ENCODE measurements at places on chromosomes 2 and 18.

DNA sequence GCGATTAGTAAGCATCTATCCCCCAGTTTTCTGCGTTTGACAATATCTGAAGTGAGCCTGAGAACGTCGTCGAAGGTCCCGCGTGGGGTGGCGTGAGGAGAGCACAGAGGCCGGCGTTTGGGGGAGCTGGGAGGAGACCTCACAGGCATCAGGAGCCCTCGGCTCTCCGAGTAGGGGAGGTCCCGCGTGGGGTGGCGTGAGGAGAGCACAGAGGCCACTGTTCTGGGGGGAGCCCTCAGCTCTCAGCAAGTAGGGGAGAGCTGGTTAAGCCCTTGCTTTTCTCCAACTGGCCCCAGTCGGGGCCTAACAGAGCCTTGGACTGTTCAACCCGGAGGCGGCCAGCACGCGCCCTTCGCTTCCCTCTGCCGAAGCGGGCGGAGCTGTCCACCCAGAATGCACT is 134.3 kb downstream of the NFATC1 start:
- DNase-seq = no peak

DNA sequence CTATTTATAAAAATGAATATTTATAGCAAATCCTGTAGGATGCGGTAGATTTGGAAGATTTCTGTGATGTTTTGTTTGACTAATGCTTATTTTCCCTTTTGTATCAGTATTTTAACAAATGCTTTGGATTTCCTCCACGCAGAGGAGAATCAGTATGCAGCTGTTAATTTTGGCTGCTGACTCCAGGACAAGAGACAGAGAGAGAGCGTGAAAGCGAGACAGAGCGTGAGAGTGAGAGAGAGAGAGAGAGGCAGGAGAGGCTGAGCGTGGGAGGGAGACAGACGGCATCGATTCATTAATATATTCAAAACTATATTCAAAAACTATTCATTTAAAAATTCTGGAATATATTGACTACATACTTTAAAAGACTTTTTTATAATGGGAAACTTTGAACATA is 62.5 kb downstream of the RRM2 start:
- DNase-seq = no peak

DNA sequence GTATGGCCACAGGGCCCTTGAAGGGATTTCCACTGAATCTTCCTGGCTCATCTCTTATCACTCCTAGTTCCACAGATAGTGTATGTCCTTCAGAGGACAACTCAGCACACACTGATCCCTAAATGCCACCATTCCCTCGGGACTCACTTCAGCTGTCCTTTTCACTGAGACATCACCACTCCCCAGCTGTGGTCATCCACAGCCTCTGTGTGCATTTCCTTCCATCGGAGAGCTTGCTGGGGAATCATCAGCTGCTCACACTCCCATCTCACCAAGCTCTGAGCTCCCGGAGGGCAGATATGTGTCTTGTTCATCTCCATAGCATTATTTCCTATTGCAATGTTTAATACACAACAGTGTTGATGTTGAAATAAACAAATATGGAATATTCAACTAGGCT is 759.5 kb downstream of the RNF144A start:
- no peak for DNase-seq

- no peak for DNase-seq
These were observed 57.7 kb upstream of the HPCAL1 start for GRCh38 chr2:10245021-10245420.

GRCh38 chr18:6589923-6590322 is 139.6 kb upstream of the ARHGAP28 start:
- DNase-seq = no peak

GRCh38 chr2:102950371-102950946 is 188.6 kb downstream of the TMEM182 start:
- DNase-seq = no peak

DNA sequence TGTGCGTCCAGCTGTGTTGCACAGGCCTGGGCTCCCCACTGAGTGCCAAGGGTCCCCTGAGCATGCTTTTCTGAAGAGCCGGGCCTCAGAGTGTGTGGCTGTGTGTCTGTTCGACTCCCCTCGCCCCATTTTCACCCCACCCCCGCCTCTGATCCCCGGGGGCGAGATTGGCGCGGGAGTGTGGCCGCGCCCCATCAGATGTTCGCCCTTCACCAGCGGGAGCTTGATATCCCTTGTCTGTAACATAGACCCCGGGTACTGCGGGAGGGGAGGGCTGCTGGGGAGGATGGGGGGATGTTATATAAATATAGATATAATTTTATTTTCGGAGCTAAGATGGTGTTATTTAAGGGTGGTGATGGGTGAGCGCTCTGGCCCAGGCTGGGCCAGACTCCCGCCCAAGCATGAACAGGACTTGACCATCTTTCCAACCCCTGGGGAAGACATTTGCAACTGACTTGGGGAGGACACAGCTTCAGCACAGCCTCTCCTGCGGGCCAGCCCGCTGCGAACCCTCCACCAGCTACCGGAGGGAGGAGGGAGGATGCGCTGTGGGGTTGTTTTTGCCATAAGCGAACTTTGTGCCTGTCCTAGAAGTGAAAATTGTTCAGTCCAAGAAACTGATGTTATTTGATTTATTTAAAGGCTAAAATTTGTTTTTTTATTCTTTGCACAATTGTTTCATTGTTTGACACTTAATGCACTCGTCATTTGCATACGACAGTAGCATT is 1.5 kb downstream of the RHOB start:
- no peak for DNase-seq

- DNase-seq = no peak
These were observed 59.9 kb downstream of the XRCC5 start for GRCh38 chr2:216169087-216169486.

- DNase-seq = no peak
These were observed 58.1 kb downstream of the NCKAP1 start for GRCh38 chr2:182980115-182980514.

GRCh38 chr2:99598441-99598840 is 108.6 kb upstream of the REV1 start:
- no peak for DNase-seq

- peak; percentile 44 for DNase-seq
These were observed 860.6 kb upstream of the ZEB2 start for GRCh38 chr2:145380436-145381017.

DNA sequence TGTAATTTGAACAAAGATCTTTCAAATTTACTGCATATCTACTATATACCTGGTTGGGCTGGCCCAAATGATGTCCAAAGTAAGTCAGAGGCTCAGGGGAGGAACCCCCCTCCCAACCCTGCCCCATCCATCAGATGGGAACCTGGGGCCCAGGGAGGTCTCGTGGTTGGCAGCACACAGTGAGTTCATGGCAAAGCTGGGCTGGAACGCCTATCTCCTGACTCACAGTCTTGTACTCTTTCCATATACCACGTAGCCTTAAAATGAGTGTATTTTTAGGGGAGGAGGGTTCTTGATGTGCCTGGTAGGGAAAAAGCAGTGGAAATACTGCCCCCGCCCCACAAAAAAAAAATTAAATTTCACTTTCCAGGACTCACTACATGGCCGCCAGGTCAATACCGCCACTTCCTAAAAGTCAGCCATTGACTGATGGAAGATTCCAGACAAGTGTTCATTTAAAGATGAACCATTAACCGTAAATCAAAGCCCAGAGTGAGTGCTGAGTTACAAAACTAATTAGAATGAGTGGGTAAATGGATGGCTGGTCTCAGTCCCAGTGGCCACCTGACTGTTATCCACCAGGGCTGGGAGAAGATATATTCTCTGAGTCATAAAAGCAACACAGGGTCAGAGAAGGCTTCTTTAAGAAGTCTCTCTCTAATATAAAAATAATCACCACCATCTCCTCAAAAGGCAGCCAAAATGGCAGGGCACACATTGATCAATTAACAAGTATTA is 80.5 kb downstream of the ZBTB7C start:
- DNase-seq = no peak

DNA sequence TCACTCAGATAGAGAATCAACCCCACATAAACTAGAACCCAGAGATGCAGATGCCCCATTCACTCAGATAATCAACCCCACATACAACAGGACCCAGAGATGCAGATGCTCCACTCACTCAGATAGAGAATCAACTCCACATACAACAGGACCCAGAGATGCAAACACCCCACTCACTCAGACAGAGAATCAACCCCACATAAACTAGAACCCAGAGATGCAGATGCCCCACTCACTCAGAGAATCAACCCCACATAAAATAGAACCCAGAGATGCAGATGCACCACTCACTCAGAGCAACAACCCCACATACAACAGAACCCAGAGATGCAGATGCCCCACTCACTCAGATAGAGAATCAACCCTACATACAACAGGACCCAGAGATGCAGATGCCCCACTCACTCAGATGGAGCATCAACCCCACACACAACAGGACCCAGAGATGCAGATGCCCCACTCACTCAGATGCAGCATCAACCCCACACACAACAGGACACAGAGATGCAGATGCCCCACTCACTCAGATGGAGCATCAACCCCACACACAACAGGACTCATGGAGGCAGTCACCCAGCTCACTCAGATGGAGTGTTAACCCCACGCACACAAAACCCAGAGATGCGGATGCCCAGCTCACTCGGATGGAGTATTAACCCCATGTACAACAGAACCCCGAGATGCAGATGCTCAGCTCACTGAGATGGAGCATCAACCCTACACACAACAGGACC is 11.7 kb downstream of the TMEM18 start:
- no peak for DNase-seq

GRCh38 chr2:46914578-46915230 is 902 bp downstream of the MCFD2 start:
- DNase-seq = no peak

DNA sequence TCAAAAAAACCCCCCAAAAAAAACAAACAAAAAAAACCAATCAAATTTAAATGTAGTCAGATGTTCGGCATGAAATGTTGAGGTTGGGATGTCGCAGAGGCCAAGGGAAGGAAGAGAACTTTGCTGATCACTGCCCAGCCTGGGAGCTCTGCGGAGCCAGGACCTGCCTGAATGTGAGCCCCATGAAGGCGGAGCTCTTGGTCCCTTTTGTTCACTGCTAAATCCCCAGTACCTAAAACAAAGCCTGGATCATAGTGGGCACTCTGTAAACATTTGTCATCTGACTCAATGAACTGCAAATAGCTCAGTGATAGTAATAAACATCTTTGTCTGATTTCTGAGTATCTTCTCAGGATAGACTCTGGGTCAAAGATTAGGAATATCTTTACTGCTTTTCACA is 64.0 kb downstream of the NGEF start:
- no peak for DNase-seq

DNA sequence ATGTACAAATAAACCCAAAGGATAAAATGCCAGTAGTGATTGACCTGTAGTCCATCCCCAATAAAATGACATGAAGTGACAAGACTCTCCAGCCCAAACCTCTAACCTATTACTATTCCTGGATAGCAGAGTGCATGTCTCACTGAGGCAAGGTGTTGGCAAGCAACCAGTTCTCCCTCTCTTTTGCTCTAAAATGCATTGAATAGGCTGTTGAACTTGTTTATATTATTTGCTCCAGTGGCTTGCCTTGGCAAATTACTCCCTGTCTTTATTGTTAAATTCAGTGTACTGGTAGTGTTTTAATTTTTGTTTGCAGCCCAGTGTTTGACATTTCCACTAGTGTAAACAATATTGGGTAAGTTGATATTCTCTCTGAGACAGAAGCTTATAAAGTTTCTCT is 70.5 kb downstream of the CSRNP3 start:
- DNase-seq = no peak

GRCh38 chr2:59233920-59234319 is 992.8 kb upstream of the FANCL start:
- DNase-seq = no peak

GRCh38 chr2:26072925-26073768 is 39.3 kb downstream of the RAB10 start:
- DNase-seq = no peak

- no peak for DNase-seq
These were observed at the start of gene NGEF for GRCh38 chr2:233013027-233013461. TSS of gene NGEF (minus strand) at chr2:233013256. CDS start at chr2:232974890, 38,366 bp downstream.

- no peak for DNase-seq
These were observed 242.9 kb downstream of the HAUS1 start for GRCh38 chr18:46346896-46347630.

GRCh38 chr18:58871514-58872420 is 7.1 kb downstream of the ZNF532 start:
- DNase-seq = no peak

DNA sequence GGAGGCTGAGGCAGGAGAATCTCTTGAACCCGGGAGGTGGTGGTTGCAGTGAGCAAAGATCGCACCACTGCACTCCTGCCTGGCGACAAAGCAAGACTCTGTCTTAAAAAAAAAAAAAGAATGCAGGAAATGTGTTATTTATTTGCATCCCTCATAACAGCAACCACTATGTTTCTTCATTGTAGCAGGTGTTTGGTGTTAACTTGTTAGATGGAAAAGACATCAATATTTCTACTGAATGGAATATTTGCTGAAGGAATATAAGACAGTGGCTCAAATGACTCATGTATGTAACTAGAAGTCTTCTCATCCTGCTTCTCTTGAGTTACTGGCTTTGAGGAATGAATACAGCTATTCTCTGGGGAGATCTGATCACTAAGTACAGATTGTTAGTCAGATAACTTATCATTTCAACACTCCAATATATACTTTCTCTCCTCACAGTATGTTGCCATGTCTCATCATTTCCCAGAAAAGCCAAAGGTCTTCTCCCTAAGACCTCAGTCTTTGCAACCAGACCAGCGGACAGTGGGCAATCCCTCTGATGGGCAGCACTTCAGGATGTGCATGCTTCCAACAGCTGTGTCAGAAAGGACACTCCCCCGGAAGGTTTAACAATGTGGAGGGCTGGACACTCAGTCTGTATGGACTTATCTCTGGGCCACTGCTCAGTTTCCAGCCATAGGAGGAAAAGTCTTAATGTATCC is 104.4 kb upstream of the STK17B start:
- DNase-seq = peak; percentile 25

GRCh38 chr2:72998724-72999123 is 72.8 kb downstream of the SFXN5 start:
- no peak for DNase-seq

GRCh38 chr2:15645720-15646385 is 54.2 kb downstream of the DDX1 start:
- DNase-seq = no peak

GRCh38 chr2:176473177-176473576 is 203.9 kb downstream of the MTX2 start:
- no peak for DNase-seq

DNA sequence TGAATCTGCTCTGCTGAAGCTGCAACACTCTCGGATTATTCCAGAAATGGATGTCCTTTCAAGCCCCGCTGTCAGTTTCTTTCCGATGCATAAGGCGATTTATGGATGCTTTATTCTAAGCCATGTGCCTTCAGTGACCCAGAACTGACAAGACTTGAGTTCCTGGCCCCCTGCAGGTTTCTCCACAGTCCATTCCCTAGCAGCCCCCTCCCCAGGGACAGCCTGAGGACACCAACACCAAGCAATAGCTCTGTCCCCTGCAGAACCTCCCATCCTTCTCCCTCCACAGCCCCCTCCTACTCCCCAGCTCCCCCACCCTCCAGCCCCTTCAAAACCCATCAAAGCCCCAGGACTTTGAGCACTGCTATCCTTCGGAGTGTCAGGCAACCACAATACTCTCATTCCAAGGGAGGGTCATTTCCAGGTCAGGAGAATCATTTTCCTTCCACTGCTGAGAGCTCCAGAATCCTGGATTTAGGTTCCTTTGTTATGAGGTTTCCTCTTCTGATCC is 24.6 kb upstream of the SPP2 start:
- no peak for DNase-seq

- DNase-seq = no peak
These were observed 280.9 kb upstream of the CDH2 start for GRCh38 chr18:28457784-28458183.

GRCh38 chr2:10654069-10654468 is 35.7 kb downstream of the NOL10 start:
- DNase-seq = no peak

All from NCI-H1417 (cell line).